ENCODE measurements at places on chromosomes 12 and 14.

DNA sequence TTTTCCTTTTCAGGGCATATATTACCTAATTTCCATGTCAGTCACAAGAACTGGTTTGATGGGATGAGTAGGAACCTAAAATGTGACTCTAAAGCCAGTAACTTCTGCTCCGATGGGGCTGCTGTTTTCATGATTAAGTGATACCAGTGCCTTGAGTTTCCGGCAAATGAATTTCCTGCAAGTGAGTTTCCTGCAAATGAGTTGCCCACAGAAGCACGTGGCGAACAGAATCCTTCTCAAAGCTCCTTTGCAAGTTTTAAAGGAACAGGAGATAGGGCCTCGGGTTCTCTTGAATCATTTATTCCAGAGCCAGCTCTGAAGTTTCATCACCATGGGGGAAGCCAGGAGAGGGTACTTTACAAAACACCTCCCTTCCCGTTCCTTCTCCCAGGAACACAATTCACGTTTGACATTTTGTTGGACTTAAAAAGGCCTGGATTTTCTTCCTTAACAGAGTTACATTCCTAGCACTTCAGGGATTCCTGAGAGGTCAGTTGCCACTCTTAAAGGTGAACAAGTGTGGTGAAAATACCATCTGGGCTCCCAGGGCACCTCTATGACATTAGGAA, 2.2 kb upstream of the PPTC7 start:
- DNase-seq, result no peak

GRCh38 chr14:61587081-61587713, 108.1 kb upstream of the HIF1A start:
- DNase-seq, result no peak

DNA sequence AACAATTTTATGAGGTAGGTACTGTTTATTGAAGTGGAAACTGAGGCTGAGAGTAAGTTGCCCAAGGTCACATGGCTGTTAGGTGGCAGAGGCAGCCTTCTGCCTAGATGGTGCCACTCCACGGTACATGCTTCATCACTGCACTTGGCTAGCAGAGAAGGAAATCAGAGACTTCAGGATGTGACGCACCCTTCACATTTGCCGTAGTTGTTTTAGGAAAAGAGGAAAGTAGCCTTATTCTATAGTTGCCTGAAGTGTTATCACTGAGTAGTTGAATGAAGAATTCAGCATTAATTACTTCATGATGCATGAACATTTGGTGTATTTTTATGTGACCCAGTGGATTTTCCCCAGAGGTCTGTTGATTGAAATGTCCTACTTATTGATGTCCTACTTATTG, 55.7 kb downstream of the ERC1 start:
- no peak for DNase-seq

DNA sequence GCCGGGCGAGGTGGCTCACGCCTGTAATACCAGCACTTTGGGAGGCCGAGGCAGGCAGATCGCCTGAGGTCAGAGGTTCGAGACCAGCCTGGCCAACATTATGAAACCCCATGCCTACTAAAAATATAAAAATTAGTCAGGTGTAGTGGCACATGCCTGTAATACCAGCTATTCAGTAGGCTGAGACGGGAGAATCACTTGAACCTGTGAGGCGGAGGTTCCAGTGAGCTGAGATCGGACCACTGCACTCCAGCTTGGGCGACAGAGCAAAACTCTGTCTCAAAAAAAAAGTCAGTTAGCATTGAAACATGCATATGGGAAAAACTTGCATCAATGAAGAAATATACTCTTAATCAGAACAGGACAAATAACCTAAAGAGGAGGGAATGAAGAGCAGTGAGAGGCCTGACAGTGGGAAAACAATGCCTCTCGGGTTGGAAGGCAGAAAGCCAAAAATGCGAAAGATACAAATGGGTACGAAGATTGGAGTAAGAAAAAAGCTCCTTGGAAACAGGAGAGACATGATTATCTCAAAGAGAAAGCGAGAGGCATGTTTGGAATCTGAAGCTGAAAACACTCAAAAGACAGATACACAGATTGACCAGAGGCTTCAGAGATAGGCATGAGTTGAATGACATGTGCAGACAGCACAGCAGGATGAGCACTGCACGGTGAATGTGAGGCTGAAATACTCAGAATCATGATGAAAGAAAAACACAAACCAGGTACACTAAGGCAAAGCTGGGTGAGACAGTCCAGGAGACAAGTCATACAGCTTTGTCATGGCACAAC, 30.6 kb downstream of the RESF1 start:
- DNase-seq, result no peak

DNA sequence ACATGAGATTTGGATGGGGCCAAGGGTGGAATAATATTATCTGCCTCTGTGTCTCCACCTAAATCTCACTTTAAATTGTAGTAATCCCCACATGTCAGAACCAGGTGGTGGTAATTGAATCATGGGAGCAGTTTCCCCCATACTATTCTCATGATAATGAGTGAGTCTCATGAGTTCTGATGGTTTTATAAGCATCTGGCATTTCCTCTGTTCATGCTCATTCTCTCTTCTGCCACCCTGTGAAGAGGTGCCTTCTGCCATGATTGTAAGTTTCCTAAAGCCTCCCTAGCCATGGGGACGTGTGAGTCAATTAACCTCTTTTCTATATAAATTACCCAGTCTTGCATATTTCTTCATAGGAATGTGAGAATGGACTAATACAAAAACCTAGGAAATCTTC, 29.9 kb downstream of the TSPAN19 start:
- no peak for DNase-seq

GRCh38 chr14:66273261-66273832, 212.8 kb upstream of the CCDC196 start:
- DNase-seq, result no peak

DNA sequence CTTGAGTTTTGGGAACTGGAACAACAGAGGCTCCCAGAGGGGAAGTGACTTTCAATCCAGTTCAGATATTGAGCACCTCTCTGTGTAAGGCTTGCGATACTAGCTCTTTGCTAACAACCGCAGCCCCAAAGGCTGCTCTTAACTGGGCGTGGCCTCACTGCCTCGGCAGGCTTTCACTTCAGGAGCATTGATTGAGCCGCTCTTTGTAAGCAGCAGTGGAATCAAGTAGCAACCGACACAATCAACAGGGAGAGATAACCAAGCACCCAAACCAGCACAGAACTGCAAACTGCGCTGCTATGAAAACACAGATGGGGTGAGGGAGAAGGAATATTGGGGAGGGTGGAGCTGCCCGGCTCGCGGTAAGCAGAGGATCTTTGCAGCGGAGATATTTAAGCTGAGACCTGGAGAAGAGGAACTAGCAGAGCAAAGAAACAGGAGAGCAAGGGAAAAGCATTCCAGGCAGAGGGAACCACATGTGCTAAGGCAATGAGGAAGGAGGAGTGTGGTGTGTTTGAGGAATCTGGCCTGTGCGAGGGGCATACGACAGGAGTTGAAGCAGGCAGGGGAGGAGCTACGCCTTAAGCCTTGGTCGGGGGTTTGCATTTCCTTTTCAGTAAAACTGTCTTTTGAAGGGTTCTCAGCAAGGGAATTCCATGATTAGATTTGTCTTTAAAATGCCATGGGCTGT, 17.3 kb upstream of the YY1 start:
- peak; percentile 76 for DNase-seq

- peak; percentile 46 for DNase-seq
Measured at GRCh38 chr12:57237932-57238853, 8.7 kb downstream of the SHMT2 start.

- DNase-seq, result no peak
Measured at GRCh38 chr14:59159169-59159568, 29.3 kb upstream of the DAAM1 start.

GRCh38 chr14:72781561-72782508, 112.1 kb downstream of the DPF3 start:
- no peak for DNase-seq

GRCh38 chr12:114355389-114356088, 50.4 kb downstream of the TBX5 start:
- DNase-seq, result no peak

GRCh38 chr12:76426160-76426559, 77.9 kb upstream of the BBS10 start:
- no peak for DNase-seq

GRCh38 chr12:88420457-88420856, 159.8 kb downstream of the KITLG start:
- no peak for DNase-seq

GRCh38 chr12:14901228-14901562, 15.5 kb upstream of the MGP start:
- DNase-seq, result no peak

DNA sequence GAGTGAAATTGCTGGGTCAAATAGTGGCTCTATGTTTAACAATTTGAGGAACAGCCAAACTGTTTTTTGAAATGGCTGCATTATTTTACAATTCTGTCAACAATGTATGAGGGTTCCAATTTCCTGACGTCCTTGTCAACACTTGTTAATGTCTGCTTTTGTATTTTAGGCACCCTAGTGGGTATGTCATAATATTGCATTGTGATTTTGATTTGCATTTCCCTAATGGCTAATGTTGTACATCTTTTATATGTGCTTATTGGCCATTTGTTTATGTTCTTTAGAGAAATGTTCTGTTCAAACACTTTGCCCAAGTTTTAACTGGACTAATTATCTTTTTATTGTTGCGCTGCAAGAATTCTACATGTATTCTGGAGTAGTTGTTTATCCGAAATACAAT, 93.2 kb downstream of the GPR65 start:
- no peak for DNase-seq

DNA sequence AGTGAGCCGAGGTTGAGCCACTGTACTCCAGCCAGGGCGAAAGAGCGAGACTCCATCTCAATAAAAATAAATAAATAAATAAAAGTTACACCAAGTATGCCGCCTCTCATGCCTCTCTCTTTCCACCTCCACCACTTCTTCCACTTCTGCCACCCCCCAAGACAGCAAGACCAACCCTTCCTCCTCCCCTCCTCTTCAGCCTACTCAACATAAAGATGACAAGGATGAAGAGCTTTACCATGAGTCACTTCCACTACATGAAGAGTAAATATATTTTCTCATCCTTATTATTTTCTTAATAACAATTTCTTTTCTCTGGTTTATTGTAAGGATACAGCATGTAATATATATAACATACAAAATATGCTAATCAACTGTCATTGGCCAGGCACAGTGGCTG, 3.6 kb upstream of the TMED2 start:
- no peak for DNase-seq

- DNase-seq, result no peak
Measured at GRCh38 chr14:73162251-73162650, 25.9 kb downstream of the PSEN1 start.

DNA sequence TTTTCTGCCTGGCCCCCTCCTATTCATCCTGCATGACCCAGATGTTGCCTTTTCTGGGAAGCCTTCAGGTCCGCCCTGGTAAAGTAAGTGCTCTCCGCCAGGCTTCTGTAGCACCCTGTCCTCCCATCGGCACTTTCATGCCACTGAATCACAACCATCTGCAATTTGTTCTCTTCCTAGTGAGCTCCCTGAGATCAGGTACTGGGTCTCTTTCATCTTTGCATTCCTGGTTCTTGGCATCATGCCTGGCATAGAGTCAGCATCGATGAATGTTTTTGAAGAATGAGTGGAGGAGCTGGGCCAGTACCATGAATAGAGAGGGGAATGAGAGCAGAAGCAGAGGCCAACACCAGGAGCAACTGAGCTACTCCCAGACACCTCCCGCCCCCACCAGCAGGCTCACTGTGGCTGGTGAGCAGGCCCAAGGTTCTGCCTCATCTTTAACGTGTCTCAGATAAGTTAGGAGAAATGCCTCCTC, 13.1 kb downstream of the ZDHHC22 start:
- DNase-seq, result no peak

- DNase-seq, result peak; percentile 49
Measured at GRCh38 chr14:59870277-59871165, at the start of gene RTN1. Gene RTN1, minus strand, starts transcription at chr14:59870776. Its CDS starts 146 bp downstream, at chr14:59870630.

GRCh38 chr12:131494741-131495524, 216.0 kb upstream of the SFSWAP start:
- DNase-seq, result no peak

DNA sequence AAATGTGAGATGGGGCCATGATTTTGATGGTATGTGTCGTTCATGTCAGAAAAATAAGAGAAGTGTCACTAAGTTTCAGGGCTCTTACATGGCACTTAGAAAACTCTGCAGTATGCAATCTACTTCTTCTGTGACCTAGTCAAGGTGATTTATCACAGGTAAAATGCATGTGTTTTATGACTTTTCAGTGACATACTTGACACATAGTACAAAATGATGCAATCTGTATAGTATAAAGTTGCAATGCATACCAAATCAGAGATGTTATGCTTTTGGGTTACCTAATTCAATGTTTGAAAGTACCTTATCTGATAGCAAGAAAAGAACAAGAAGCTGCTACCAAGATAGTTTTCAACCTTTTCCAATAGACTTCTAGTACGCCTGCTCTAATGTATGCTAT, 21.9 kb upstream of the ARHGAP5 start:
- DNase-seq, result no peak

GRCh38 chr12:76183459-76184186, 99.1 kb upstream of the NAP1L1 start:
- DNase-seq, result no peak

DNA sequence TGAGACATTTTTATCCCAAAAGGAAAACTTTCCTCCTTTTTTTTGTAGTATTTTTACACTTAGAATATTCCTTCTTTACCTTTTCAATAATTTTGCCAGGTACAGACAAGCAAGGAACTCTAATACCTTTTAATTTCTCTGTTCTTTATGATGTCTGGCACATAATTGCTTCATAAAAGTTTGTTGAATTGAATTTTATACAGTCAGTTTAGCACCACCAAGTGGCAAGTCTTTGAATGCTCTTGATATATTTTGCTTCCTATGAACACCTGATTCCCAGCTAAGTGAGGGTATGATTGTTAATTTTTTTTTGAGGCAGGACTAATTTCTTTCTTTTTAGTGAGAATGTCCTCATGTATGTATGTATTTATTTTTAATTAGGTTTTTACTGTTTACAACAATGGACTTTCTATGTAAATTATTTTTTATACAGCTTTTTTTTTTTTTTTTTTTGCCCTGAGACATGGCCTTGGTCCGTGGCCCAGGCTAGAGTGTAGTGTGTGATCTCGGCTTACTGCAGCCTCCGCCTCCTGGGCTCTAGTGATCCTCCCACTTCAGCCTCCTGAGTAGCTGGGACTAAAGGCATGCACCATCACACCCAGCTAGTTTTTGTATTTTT, 6.9 kb downstream of the TBC1D15 start:
- DNase-seq, result no peak

GRCh38 chr12:115859231-115859630, 418.3 kb downstream of the MED13L start:
- DNase-seq, result no peak

DNA sequence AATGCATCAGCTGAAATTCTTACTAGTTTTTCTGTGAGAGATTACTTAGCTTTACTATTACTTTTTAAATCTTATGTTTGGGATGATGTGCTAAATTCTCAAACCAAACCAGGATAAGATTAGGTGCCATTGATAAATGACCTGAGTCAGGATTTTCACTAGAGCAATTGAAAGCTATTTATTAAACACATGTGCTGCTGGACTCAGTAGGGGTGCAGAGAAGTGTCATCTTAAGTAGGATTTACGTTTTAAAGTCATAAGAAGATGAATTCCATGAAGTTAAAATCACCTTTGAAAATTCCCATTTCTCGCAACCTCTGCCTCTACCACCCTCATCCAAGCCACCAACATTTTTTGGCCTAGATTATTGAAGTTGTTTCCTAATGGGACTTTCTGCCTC, 8.8 kb downstream of the TMEM263 start:
- no peak for DNase-seq
